ENCODE measurements at places on chromosomes 4 and X. TPM values are rescaled to one million over a fixed set of nuclear protein-coding genes. Genes with fewer than 3 reads are reported as not detected.

GRCh38 chrX:40109288-40110008 lies 11.7 kb upstream of the BCOR start:
- H3K4me1 ChIP-seq, result peaks cover 13% of the 10 kb centered on the region
- no peak overlapping the region for H3K27ac ChIP-seq
- H3K36me3 ChIP-seq, result no peaks in the 10 kb centered on the region

DNA sequence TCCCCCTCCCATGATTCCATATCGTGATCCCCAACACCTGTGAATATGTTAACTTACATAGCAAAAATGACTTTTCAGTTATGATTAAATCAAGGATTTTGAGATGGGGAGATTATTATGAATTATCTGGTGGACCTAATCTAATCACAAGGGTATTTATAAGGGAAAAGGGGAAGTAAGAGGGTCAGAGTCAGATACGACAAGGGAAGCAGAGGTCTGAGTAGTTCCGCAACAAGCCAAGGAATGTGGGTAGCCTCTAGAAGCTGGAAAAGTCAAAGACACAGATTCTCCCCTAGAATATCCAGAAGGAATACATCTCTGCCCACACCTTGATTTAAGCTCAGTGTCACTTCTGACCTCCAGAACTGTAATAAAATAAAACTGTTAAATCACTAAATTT lies 1.0 kb upstream of the IL13RA1 start:
- no peak for DNase-seq
- H3K4me1 ChIP-seq, result no peaks in the 10 kb centered on the region
- H3K36me3 ChIP-seq, result no peaks in the 10 kb centered on the region
- H3K27me3 ChIP-seq, result peaks cover 42% of the 10 kb centered on the region
- no peak overlapping the region for H3K27ac ChIP-seq

Gene AGTR2
- total RNA-seq, result not detected

GRCh38 chr4:149370785-149371420 lies 444.7 kb downstream of the IQCM start:
- H3K27me3 ChIP-seq, result no peaks in the 10 kb centered on the region
- DNase-seq, result peak; percentile 72
- no peaks in the 10 kb centered on the region for H3K4me1 ChIP-seq
- H3K4me3 ChIP-seq, result no peak overlapping the region

Gene TMEM192
- total RNA-seq, result 16.1 TPM

Gene MAGEA8
- not detected for total RNA-seq

DNA sequence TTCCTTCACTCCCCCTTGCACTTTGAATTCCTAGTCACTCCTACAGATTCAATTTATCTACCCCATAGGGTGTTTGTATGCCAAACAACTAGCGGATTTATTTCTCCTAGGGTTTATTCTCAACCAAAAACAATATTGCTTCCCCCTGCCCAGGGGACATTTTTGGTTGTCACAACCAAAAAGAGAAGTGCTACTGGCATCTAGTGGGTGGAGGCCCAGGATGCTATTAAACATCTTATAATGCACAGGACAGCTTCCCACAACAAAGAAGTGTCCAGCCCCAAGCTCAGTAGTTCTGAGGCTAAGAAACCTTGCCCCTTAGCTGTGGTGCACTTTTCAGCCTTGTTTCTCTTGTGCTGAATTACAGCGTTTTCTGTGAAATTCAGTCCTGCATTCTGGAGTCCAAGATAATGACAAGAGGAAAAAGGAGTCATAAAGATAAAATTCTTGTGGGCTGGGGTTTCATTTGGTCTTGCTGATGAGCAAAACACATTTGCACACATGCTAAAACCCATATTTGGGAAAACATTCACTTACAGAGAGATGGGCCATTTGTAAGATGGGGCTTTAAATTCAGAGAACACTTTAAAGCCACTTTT lies 11.2 kb upstream of the SYTL4 start:
- H3K36me3 ChIP-seq, result no peaks in the 10 kb centered on the region
- H3K4me3 ChIP-seq, result no peak overlapping the region
- DNase-seq, result no peak
- peaks cover 7% of the 10 kb centered on the region for H3K27me3 ChIP-seq
